Anterior cingulate cortex (tissue), 58 donors: ENCODE measurements at places on chromosomes 3 and 15.

GRCh38 chr15:65512807-65513416, 4.6 kb downstream of the DPP8 start:
- DNase-seq: peak; percentile 69

DNA sequence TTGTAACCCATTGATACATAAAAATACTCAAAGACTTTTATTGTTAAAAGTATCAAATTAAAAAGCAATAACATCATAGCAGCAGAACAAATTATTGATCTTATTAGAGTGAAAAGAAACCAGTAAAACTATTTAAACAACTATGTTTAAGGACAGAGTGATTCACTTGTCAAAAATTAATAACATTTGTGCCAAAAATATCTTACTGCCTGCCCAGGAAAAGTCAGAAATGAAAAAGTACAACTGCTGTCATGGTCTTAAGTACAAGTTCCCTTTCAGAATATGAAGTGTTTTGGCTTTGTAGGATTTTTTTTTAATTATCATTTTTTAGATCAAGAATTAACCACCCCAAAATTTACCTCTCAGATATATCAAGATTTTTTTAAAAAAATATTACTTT, 3.4 kb downstream of the IFT57 start:
- no peak for DNase-seq

GRCh38 chr3:98972720-98973119, 71.2 kb upstream of the DCBLD2 start:
- no peak for DNase-seq

GRCh38 chr3:157776861-157777260, 273.6 kb upstream of the VEPH1 start:
- no peak for DNase-seq

DNA sequence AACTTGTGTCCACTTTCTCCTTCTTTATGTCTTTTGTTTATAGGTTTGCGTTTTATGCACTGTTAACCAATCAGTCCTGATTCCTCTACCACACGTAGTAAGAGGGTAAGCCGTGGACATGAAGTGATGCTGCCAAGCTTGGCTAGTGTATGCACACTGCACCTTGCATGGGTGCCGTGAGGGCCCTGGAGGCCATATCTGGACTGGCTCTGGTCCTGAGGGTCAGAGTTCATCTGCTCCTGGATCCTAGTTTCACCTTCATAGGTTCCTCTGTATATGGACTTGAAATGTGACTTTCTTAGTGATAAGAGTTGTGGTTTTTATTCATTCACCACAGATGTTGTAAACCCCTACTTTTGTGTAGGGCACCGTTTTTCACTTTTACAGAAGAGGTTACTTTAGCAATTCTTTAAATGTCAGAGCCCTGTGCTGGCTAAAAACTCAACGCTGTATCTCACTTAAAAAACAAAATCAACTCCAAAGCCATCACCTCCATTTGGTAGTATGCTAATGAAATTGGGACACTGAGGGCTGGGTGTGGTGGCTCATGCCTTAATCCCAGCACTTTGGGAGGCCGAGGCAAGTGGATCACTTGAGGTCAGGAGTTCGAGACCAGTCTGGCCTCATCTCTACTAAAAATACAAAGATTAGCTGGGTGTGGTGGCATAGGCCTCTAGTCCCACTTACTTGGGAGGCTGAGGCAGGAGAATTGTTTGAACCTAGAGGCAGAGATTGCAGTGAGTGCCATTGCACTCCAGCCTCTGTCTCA, 22.9 kb downstream of the SIAH2 start:
- DNase-seq: no peak

DNA sequence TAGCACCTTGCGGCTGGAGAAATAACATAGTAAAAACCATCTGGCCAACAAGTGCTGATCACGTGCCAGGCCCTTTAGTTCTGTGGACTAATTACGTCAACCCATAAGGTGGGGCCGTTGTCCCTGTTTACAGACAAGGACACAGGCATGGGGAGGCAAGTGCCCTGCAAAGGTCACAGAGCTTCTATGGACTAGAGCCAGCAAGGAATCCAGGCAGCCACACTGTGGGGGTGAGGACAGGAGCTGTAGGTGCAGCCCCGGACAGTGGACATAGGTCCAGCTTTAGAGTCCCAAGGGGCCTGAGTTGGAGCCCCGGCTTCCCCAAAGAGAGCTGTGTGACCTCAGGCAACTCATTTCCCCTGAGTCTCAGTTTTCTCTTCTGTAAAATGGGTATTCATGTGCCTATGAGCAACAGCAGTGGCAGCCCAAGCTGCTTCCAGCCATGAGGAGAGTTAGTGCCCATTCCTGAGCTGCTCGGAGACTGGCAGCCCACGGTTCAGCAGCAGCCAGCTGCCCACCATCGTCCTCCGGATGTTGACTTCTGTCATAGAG, 13.9 kb downstream of the CHST13 start:
- no peak for DNase-seq

DNA sequence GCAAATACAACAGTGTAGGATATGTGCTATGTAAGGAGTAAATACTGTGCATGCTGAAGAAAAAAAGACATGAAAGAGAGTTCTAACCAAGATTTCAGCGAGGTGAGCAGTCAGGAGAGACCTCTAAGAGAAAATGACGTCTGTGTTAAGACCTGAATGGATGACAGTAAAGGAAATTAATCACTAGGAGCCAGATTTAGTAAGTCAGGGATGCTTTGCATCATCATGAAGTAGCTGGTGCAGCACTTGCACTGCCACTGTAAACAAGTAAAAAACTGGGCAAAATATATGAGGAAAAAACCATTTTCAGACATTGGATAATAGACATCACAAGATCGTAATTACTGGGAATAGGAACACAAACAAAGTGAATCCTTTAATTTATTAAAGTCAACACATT, 32.6 kb downstream of the RTP4 start:
- no peak for DNase-seq

GRCh38 chr3:156024904-156025533, 95.4 kb upstream of the KCNAB1 start:
- no peak for DNase-seq

- no peak for DNase-seq
These were observed 822 bp downstream of the MRPL3 start for GRCh38 chr3:131501949-131502348.

DNA sequence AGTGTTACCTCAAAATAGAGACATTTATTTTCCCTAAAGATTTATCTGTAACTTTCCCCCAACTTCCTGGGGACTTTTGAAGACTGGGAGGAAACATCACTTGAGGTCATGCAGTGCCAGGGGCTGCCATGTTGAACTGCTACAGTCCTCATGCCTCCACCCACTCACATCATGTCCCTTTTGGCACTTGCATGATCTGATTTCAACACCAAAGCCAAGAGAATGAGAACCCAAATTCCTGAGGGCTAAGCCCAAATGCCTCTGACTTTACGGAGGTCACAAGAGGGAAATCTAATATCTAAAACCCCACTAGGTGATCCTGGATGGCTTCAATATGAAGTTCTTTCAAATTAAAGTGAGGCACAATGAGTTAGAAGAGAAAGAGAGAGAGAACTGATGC, 213.1 kb downstream of the NTRK3 start:
- no peak for DNase-seq

- DNase-seq: no peak
These were observed 83.3 kb downstream of the ZNF621 start for GRCh38 chr3:40608091-40608490.

DNA sequence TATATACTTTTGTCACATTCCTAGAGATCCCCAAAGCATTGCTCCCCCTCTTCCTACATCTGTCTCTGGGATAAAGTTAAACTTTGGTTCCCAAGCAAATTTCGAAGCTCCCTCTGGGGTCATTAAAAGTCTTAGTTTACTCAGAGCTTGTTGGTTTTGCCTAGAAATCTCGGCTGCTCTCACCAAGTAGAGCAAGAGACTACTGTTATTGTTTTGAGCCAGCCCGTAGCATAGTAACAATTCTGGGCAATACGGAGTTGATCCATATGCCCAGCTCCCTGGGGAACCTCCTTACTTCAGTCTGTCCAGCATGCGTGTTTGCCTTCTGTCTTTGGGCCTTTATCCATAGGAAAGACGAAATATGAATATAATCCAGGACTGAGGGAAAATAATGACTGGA, 10.0 kb upstream of the P3H2 start:
- DNase-seq: no peak

GRCh38 chr15:90097475-90097874, 4.8 kb downstream of the IDH2 start:
- no peak for DNase-seq

GRCh38 chr3:37029516-37030163, 36.3 kb downstream of the MLH1 start:
- no peak for DNase-seq

- DNase-seq: no peak
These were observed 10.3 kb downstream of the ATP11B start for GRCh38 chr3:182803596-182803995.

DNA sequence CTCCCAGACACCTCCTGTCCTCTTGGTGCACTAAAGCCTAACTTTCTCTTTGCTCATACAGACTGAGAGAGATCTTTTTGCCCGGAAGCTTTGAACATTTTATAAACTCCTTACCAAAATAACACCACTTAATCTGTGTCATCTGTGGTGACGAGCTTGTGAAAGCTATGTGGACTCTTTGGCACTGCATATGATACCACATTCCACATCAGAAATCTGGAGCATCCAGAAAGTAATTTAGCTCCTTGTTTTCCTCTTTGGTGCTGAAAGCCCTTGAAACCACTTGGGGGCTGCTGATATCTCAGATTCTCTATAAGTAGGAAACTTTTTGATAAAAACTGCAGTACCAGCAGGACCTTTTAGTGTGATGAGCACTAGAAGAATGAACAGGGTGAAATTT, 128.3 kb downstream of the ALCAM start:
- no peak for DNase-seq

GRCh38 chr15:71638876-71639275, 171.5 kb upstream of the NR2E3 start:
- no peak for DNase-seq

GRCh38 chr3:134485075-134485717, 589 bp downstream of the ANAPC13 start:
- DNase-seq: no peak

DNA sequence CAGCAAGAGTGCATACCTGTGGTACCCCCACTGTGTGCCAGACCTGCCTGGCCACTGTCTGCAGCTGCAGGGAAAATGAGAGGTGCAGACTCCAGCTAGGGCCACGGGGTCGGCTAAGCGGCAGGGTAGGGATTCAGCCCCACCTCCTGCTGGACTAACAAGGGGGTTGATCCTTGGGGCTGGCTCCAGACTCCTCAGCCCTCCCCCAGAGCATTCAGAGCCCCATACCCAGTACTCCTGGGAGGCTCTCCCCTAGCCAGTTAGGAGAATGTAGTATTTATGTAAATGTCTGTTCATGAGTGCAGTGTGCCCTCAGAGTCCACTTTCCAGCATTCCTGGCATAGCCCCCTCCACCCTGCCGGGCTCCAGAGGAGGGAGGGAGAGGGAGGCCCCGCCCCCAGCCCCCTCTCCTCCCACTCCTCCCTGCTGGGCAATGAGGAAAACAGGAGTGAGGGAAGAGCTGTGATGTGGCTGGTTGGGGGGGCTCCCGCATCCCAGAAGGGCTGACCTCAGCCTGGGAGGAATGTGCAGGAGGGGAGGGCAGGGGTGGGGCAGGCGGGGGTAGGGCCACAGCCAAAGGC, 4.5 kb upstream of the SEMA3B start:
- no peak for DNase-seq

DNA sequence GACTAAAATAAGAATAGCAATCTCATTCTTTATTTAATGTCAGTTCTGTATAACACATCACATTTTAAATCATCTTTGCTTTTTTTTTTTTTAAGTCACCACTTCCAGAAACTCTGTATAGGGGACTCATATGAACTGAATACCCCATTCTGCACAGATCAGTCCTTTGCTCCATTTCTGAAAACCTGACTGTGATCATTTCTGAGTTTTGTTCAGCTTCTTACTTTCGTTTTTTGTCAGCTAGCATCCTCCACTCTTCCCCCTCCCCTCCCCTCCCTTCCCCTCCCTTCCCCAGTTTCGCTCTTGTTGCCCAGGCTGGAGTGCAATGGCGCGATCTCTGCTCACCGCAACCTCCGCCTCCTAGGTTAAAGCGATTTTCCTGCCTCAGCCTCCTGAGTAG, 49.8 kb upstream of the SGO1 start:
- DNase-seq: no peak

DNA sequence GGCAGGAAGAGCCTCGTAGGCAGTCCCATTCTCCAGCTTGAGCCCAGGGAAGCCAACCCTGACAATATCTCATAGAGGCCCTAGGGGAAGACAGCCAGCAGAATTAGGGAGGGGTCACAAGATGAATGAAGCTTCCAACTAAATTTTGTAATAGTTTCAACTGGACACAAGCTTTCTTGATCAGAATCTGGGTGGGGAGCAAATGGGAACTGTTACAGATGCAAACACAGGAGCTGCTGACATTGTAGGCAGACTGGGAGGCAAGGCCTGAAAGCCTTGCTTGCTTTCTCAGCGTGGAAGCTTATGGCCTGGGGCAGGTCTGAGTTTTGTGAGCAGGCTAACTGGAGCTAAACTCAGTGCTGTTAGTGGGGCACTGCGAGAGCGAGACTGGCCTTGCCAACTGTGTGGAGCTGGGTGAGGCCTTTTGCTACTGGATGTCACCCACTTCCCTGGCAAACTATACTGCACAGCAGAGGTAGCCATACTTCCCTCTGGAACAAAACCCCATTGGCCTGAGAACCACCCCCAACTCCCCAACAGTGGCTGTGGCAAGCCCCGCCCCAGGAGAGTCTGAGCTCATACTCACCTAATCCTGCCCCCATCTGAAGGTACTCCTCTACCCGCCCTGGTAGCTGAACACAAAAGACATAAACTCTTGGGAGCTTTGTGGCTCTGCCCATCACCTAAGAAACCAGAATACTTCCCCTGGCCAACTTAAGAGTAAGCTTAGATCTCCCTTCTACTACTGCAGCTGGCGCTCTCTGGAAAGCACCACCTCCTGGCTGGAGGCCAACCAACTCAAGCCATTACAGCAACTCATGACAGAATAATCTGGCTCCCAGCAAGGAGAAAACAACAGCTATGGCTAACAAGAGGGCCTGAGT, 42.9 kb downstream of the CFAP20DC start:
- DNase-seq: no peak

DNA sequence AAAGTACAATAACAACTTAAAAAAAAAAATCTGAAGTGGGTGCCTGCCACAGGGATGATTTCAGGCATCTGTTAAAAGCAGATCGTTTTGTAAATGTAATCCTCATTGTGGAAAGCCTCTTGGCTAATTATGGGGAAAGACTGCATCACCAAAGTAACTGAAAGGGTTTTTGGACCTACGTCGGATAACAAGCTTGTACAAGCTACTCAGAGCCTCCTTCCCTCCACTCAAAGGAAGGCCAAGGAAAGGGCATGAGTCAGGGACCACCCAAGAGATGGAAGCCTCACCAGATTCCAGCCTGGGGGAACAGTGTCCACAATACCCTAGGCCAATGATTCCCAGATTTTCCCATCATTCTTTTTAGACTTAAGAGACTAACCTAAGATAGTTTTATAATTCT, 84.3 kb downstream of the ATP1B3 start:
- no peak for DNase-seq

DNA sequence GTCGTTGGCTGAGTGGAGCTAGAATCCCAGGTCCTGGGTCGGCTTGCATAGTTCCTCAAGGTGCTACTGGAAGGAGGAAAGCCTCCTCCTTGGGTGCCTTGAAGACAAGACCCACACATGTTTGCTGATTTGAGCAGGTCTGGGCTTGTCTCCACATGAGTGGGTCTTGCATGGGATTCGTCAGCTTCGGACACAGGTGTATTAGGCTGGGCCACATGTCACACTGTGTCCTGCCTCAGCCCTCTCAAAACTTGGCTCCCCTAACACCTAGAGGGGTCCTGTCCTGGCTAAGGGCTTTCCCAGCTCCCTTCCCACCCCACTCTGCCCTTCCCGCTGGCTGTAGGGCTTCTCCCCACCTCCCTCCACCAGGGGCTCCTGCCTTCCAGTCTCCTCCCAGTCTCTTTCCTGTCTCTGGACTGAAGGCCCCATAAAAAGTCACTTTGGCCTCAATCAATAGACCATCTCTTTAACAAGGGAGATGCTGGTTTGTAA, 73.0 kb upstream of the ADPGK start:
- DNase-seq: no peak
